H54 (cell line): ENCODE measurements at places on chromosomes 16 and 17.

GRCh38 chr17:36640836-36641235 lies 39.5 kb downstream of the MRM1 start:
- no peak for DNase-seq

GRCh38 chr17:34387566-34387965 lies 24.5 kb upstream of the CCL1 start:
- DNase-seq, result no peak

DNA sequence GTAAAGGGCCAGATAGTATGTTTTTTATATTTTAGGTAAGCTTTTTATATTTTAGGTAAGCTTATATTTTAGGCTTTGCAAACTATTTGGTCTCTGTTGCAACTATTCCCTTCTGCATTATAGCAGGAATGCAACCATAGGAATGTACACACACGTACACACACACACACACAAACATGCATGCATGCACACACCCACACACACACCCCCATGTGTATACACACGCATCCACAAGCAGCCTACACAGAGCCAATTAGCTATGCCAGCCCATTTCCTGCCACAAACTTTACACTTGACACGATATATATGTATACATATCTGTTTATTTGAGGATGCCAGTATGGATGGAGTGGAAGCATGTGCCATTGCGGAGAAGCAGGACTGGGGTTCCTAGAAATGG lies 7.5 kb upstream of the TRPV3 start:
- no peak for DNase-seq

GRCh38 chr17:80942423-80943345 lies 49.0 kb upstream of the CHMP6 start:
- DNase-seq, result no peak

GRCh38 chr17:45722161-45722560 lies 62.0 kb upstream of the CRHR1 start:
- no peak for DNase-seq

- no peak for DNase-seq
These were observed 123.5 kb upstream of the CHMP6 start for GRCh38 chr17:80868022-80868609.

GRCh38 chr17:21286909-21287702 lies 2.6 kb downstream of the MAP2K3 start:
- DNase-seq, result no peak

DNA sequence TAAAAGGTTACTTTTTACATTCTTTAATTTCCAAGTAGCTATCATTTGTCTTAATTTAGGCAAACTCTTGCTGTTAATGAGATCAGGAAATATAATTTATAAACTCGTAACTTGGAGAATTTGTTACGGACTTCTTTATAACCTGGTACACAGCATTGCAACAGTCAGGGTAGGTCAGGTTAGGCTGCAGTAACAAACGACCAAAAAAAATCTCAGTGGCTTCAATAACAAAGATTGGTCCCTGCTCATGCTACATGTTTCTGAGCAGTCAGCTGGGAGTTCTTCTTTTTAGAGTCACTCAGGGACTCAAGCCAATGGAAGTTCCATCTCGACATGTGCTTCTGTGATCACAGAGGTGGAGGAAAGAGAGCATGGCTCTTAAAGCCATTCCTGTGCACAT lies 110.1 kb downstream of the USP31 start:
- no peak for DNase-seq

DNA sequence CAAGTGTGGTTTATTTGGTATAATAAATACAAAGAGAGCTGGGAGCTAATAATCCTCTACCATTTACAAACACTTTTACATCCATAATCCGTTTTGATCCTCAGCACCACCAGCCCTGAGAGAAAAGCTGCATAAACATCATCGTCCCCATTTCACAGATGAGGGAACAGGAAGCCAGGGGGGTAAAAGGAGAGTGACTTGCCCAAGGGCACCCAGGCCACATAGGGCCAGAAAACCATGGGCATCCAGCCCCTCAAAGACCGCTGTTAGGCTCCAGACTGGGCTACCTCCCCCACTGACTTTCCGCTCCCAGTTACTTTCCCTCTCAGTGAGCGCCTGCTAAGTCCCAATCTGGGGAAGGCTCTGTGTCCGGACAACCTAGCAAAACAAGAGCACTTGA lies 6.7 kb downstream of the STX1B start:
- no peak for DNase-seq

DNA sequence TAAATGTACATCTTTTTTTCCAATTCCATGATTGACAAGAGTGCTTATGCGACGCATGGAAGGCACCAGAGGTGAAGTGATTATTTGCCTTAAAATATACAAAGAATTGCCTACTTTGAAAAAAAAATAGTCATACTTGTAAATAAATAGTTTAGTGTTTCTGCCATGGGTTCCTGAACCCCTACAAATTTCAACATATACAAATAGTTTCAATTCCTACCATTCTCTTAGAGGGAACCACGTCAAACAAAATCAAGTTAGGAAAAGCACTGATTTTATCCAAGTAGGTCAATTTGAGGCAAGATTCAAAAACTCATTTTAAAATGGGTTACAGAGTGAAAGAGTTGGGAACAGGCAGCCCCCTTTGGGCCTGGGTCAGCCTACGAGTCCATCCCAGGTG lies 11.7 kb downstream of the CMTM3 start:
- no peak for DNase-seq

DNA sequence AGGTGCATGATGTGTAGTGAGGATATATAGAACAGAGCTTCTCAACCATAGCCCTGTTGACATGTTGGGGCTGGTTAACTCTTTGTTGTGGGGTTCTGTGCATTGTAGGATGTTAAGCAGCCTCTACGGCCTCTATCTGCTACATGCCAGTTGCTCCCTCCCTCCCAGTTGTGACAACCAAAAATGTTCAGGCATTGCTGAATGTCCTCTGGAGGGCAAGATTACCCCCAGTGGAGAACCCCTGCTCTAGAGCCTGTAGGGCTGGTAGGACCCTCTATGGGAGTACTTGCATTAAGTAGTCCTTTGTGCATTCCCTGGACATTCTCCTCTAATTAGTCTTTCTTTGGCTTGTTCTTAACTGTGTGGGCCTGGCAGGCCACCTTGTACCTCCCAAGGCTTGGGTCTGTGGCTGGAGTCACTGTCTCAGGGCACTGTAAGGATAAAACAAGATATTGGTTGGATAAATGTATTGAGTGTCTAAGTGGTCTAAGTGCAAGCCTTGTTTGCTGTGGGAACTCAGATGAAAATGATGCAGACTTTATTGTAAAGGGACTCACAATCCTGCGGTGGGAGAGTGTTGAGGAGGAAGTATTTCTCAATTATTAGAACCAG lies 19.8 kb upstream of the MYO1D start:
- no peak for DNase-seq
